ENCODE measurements at places on chromosomes 13 and 19. TPM values are rescaled to one million over a fixed set of nuclear protein-coding genes. Genes with fewer than 3 reads are reported as not detected.

- no peak for DNase-seq
Measured at GRCh38 chr13:73038064-73038463, 20.7 kb upstream of the KLF5 start.

- DNase-seq, result no peak
Measured at GRCh38 chr13:74574964-74575728, 440.9 kb upstream of the KLF12 start.

GRCh38 chr13:80563439-80563838, 222.5 kb upstream of the SPRY2 start:
- no peak for DNase-seq

DNA sequence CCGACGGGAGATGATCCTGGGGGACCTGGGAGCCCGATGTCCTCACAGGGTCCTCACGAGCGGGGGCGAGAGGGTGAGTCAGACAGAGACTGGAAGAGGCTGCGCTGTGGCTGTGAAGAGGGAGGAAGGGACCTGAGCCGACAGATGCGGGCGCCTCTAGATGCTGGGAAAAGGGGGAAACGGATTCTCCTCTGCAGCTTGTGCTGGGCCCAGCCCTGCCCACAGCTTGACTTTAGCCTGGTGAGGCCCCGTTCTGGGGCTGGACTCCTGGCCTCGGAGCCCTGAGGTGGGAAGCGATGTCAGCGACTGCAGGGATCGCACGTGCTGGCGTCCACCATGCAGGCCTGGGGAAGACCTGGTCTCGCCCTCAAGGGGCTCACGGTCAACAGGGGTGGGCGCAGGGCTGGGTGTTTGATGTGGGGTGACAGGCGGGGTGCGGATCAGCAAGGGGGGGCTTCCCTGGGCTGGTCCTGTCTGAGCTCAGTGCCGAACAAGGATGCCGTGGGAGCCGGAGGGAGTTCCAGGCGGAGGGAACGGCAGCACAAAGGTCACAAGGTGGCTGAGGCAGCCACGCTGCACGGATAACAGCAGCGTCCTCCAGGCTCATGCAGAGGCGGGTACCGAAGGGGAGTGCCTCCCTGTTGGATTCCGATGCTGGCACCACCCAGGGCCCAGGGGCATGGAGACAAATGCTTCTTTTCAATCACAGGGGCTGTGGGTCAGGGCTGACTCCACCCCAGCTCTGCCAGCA, 31.8 kb downstream of the PIP5K1C start:
- DNase-seq, result peak; percentile 36

- no peak for DNase-seq
Measured at GRCh38 chr13:48857576-48857975, 118.1 kb upstream of the FNDC3A start.

DNA sequence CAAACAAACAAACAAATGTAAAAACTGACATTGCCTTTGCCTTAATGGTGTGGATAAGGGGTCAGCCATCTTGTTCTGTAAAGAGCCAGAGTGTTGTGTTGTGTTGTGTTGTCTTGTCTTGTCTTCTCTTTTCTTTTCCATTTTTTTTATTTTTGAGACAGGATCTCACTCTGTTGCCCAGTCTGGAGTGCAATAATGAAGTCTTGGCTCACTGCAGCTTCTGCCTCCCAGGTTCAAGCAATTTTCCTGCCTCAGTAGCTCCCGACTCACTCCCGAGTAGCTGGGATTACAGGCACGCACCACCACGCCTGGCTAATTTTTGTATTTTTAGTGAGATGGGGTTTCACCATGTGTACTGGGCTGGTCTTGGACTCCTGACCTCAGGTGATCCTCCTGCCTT, 27.8 kb downstream of the TIMM13 start:
- DNase-seq, result no peak

GRCh38 chr13:104447348-104447747, 1381.1 kb upstream of the SLC10A2 start:
- no peak for DNase-seq

DNA sequence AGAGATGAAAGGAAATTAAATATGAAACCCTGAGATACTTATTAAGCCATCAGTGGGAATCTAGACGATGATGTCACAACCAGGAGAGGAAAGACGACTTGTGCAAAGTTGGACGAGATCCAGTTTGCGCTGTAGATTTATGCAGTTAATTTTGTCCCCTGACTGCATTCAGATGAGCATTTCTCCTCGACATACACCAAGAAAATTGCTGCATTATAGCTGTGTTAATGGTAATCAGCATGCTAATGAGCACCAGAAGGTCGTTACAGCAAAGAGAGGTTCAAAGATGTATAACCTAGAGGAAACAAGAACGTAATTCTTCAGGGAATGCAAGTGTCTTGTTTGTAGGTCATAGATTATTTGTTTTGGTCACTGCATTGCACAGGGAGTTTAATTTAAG, 371.7 kb downstream of the RBM26 start:
- DNase-seq, result no peak

DNA sequence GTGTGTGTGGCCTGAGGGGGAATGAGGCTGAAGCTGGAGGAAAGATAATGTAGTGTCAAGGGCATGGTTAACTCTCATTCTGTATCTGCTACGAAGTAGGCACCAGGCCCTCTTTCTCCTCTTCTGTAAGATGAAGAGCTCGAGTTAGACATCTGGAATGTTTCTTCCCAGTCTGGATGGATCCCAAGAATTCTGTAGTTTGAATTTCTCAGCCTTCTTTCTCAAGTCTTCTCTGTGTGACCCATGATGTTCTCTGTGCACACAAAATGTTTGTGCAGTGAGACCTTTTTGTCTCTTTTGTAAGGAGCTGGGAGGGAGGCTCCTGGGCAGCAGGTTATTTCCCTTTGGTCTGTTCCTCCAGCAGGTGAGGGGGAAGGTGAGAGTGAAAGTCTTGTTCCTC, 13.7 kb downstream of the FGF9 start:
- DNase-seq, result no peak

- peak; percentile 89 for DNase-seq
Measured at GRCh38 chr19:53537521-53538377, at the start of gene ZNF331. ZNF331 (plus strand) TSS chr19:53538145; CDS start chr19:53569377, 31,232 bp downstream.

DNA sequence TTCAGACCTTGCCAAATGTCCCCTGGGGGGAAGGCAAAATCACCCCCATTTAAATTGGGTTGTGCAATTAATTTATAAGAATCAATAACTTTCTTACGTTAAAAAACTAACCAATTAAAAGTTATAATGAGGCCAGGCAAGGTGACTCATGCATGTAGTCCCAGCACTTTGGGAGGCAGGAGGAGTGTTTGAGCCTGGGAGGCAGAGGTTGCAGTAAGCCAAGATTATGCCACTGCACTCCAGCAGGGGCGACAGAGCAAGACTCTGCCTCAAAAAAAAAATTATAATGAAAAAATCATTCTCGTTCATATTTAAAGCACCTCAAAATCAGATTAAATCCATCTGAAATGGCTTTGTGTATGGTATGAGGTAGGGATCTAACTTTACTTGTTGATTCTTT, 18.4 kb upstream of the SIGLEC14 start:
- DNase-seq, result no peak

GRCh38 chr13:23288564-23288963, 107.8 kb downstream of the SGCG start:
- no peak for DNase-seq

DNA sequence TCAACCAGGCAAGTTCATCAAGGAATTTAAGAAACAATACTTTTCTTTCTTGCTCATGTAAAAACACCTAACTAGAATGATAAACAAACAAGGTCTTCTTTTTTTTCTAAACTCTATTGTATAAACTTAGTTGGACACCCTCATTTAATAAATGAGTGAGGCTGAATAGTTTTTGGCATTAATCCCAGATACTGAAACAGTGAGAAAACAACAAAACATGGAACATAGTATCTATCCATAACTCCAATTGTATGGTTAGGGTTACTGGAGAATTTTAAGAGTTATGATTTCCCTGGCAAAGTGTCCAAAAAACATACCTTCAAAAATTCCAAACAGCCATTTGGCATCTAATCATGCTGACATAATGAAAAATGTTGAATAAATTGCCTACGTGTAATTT, 5.8 kb upstream of the POMP start:
- DNase-seq, result no peak

- DNase-seq, result no peak
Measured at GRCh38 chr13:20974981-20975585, 72.5 kb upstream of the XPO4 start.

- DNase-seq, result no peak
Measured at GRCh38 chr19:22607653-22608430, 26.3 kb upstream of the ZNF492 start.

DNA sequence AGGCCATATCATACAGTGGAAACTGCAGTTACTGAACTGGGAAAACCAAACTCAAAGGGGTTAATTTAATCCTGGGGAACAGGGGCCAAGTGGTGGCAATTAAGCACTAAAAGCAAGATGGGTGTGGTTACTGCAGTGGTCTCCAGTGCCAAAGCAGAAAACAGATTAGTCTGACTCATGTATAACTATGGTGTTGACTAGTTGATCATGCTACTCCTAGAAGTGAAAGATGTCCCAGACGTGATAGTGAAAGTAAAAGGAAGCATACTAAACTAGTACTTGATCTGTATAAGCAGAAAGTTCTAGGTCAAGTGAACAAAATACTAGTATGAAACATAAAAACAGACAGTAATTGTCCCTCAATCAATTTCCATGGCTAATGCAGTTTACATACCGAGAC, 360.0 kb upstream of the SLITRK5 start:
- no peak for DNase-seq

DNA sequence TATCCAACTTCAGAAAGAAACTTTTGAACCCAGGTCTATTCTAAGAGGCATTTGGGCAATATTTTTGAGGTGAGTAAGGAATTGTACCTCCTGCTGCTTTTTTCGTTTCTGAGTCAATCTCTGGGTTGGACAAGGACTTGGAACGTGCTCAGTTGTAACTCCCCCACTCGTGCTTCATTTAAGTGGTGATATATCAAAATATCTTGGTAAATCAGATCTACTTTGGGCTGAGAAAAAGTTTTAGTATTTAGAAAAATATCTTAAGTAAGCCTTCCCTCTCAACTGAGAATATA, 728.9 kb downstream of the EFNB2 start:
- DNase-seq, result no peak

GRCh38 chr13:26017932-26018665, 33.7 kb downstream of the SHISA2 start:
- no peak for DNase-seq

DNA sequence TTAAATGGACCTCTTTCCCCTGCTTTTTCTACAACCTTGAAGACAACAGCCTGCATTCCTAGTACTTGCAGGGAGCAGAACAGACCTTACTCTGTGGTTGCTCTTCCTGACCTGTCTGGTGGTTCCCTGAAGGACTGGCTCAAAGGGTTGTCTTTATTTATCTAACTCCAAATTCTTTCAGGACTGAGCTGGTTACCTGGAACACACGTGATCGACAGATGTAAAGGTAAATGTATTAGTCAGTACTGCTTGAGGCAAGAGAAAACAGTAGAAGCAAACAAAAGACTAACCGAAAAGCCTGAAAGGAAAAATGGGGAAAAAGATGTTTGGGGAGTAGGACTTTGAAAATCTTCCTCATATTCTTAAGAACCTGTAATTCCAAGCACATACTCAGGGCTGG, 17.9 kb downstream of the ZNF558 start:
- no peak for DNase-seq

DNA sequence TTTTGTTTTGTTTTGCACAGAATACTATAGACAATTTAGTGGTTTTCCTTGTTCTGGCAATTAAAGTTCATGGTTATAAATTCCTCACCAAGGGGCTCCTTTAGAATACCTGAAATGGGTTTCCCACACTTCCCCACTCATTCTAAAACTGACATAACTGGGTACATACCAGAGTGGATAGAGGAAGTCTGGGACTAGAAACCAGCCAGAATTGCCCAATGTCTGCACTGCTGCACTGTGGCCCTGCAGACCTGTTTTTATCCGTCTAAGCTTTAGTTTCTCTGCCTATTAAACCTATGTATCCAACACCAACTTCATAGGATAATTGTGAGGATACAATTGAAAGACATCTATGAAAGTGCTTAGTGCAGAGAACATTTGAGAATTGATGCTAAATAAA, 498.6 kb downstream of the KCTD12 start:
- DNase-seq, result no peak

- no peak for DNase-seq
Measured at GRCh38 chr13:36769126-36769525, 49.9 kb upstream of the RFXAP start.

DNA sequence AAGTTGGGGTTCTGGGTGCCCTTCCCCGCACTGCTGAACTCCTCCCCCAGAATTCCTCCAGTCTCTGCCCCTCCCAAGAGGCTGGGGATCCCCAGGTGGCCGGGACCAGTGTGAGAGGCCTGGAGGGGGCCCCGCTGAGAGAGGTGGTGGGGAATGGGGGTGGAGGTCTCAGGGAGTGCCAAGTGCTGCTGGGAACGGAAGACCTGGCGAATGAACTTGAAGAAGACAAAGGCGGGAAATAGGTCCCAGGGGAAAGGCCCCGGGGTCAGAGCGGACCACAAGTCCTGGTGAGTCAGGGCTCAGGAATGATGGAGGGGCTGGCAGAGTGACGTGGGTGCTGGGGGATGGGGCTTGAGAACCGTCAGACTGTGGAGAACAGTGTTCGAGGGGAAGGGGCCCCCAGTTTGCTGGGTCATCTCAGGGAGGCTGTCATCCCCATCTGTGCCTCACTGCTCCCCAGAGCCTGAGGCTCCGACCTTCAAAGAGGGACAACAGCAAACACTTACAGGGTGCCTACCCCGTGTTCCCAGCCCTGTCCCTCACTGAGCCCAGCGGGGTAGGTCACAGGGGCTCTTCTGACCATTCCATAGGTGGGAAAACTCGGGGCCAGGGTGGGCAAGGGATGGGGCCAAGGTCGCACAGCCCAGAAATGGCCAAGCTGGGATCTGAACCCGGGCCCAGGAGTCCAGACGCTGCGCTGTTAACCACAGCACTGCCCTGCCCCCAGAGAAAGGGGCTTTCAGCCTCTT, 16.0 kb upstream of the SEMA6B start:
- DNase-seq, result peak; percentile 86

DNA sequence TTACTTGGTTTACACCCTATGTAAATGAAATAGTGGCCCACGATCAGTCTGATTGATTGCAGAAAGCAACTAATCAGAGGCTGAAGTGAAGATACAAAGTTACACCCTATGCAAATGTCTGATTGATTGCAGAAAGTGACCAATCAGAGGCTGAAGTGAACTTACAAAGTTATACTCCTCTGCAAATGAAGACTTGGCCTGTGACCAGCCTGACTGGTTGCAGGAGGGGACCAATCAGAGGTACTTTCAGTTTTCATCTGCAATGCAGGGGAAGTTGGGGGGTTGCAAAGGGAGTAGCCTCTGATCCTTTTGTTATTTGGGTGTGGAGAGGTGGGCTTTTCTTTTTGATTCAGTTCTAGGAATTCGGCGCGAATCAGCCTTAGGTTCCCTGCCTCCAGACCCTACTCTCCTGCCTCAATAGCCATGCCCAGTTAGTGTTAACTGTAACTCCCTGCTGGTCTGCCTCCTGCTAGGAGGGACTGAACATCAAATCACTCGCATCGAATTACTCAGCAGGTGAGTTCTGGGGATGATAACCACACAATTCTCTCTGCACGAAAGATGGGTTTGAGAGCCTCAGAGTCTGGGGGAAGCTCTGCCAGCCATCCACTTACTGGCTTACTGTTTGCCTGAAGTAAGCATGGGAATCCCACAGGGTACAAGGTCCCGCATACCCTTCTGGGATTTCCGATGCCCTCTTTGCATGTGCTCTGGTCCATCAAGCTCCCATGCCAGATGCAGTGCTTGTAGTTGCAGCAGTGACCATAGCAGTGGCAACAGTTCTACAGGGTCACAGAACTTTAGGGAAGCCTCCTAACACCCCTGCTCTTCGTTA, 7.5 kb downstream of the ARL11 start:
- DNase-seq, result no peak

ZNF805 gene
- 9.2 TPM for total RNA-seq

GFY gene
- total RNA-seq, result not detected

PRR20B gene
- not detected for total RNA-seq

ZNF99 gene
- total RNA-seq, result 0.18 TPM

ATP5F1D gene
- total RNA-seq, result 540 TPM

ZSWIM4 gene
- total RNA-seq, result 3.4 TPM

KLK15 gene
- not detected for total RNA-seq

ZBTB45 gene
- 11.7 TPM for total RNA-seq

LILRB3 gene
- 10.5 TPM for total RNA-seq

Data from left cardiac atrium (tissue), 4 donors.